ENCODE measurements at places on chromosomes 6 and 20. TPM values are rescaled to one million over a fixed set of nuclear protein-coding genes. Genes with fewer than 3 reads are reported as not detected.
A peak's percentile ranks its signal among the peaks of the same experiment; 100 is the strongest.

Gene NKAPL
- 1.5 TPM for total RNA-seq

Gene CGA
- total RNA-seq: not detected

Gene CLPSL1
- total RNA-seq: not detected

Gene RBL1
- 9.8 TPM for total RNA-seq

Gene EPHA7
- total RNA-seq: 0.31 TPM

Gene SAMD5
- 11.2 TPM for total RNA-seq

Gene HFE
- total RNA-seq: 12.7 TPM

DNA sequence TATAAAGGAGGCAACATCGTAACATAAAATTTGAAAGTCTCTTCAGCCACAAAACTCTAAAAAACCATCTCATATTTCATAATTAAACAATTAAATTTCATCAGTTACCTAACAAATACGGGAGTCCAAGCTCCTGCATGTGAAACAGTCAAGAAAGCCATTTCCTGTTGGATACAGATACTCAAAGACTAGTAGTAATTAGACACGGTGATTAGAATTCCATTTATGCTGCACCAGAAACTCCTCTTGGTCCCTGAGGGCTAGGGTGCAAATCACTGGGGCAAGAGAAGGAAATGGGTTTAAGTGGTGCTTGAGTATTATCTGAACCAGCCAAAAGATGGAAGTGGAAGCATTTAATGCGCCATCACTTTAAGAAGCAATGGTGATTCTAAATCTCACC is 27.4 kb downstream of the TRAM2 start:
- no peak for DNase-seq

- DNase-seq: peak; percentile 16
Measured at GRCh38 chr6:162854228-162854627, 126.5 kb downstream of the PACRG start.

DNA sequence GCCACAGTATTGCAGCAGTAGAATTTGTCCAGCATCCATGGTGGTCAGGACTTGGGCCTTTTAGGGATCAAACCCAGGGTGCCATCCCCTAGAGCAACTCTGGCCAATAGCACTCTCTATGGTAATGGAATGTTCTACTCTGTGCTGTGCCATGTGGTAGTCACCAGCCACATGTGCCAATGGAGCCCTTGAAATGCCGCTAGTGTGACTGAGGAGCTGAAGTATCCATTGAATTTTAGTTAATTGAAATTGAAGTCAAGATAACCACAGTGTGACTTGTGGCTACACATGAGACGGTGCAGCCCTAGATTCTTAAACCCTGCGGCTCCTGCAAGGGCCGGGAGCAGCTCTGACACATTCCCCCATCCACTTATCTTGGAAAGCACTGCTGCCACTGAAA is 54.6 kb downstream of the SLC2A10 start:
- no peak for DNase-seq

DNA sequence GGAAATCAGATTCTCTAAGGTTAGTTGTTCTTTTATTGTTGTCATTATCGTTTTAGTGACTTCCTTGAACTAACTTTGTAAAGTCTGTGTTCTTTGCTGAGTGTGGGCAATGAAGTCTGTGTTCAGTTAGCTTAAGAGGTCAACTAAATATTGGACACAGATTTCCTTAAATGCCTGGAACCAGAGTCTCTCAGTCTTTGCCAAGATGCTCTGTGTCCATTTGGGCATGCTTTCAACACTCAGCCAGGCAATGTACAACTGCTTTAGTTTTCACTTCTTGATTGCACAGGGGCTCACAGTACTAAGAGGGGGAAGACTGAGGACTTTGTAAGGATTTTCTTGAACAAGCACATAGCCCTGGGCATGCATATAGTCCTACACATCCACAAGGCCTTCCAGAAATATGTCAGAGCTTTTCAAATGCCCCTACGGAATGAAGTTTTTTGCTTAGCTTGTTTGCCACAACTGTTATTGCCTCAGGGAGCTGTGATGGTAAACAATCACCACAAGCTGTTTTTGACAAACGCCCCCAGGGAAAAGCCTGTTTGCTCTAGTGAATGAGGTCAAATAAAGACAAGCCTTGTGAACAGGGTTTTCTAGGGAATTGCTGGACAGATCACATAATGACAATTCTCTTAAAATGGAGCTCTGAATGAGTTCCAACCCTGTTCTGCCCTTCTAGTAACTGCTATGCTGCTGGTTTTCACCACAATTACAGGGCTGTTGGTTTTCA is 82.5 kb downstream of the B3GAT2 start:
- DNase-seq: no peak

DNA sequence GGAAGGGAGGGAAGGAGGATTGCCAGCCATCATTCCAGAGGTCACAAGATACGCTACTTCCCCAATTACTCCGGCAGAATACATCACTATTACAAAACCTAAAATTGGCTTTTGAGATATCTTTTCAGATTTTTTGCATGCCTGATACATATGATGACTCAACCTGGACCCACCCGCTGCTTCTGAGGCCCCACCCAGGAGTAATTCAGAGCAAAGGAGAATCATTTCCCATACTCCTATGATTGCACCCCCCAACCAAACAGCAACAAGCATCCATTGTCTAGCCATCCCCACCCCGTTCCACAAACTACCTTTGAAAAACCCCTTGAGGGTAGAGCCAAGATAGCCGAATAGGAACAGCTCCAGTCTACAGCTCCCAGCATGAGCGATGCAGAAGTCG is 163.5 kb upstream of the GJE1 start:
- no peak for DNase-seq

DNA sequence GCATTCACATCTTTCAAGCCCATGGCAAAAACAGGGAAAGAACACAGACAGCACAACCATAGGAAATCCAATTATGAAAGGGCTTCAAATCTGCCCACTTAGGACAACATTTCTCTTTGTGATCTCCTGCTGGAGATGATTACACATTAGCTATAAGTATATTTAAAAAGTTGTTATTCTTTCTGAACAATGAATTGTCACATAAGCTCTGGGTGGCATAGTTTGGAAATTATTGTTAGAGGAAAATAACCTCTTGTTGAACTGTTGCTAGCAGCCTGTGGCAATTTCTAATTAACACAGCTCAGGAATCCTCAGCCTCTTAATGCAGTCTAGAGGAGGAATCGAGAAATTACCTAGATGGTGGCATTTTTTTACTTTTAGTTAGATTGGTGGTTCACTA is 54.9 kb downstream of the BCAS1 start:
- no peak for DNase-seq

DNA sequence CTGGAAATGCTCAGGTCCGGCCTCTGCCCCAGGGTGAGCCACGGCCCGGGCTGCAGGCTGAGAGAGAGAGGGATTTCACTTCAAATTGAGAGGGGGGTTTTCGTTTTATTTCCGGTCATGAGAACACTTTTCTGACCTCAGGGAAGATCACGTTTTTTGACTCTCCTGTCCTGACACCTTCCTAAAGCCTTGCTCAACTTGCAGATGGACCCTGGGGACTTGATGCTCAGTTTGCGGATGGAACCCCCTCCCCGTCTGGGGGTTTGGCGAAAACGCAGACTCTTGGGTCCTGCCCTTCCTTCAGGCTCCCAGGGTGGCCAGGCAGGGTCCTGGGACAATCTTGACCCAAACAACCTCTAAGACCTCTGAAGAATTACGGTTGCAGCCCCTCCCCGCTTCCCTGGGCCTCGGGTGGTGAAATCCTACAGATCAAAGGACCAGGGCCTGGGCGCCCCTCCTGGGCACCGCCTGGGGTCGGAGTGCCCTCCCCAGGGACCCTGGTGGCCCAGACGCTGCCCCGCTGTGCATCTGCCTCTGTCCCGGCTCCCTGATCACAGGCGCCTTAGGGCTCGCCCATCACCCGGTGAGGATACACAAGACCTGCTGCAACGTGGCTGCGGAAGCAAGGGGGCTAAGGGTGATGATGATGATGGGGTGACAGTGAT is 148.2 kb downstream of the ERMARD start:
- DNase-seq: no peak

DNA sequence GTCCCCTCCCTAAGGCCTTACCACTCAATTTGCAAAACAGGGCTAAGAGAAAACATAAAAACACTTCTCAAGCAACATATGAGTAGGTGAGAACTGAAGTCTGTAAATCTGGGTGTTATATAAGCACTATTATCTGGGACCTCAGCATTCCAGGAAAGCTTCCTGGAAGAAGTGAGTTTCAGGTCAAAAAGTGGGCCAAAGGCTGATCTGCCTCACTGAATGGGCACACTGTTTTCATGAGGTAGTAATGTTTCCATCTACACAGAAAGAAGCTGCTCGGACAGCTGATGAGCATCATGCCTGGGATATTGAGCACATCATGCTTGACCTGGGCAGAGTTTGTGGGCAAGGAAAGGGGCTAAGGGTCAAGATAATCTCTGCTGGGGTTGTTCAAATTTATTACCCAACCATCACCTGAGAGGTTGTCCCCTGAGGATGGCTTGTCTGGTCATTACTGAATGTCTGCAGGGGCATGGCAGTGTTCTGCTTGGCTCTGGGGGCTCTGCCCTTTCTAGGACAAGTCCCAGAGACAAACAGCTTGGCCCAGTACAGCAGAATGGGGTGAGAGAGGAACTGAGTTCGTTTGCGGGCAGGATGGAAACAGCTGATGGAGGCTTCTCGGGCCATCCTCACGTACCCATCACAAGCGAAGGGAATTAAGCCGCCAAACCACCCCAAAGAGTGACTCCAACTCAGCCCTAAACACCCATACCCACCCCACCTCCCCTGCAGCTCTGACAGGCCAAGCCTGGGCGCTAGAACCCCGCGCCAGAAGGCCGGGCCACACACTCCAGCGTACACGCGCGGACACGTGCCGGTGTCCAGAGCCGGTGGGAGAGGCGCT is 1.2 kb upstream of the SYNJ2 start:
- no peak for DNase-seq

DNA sequence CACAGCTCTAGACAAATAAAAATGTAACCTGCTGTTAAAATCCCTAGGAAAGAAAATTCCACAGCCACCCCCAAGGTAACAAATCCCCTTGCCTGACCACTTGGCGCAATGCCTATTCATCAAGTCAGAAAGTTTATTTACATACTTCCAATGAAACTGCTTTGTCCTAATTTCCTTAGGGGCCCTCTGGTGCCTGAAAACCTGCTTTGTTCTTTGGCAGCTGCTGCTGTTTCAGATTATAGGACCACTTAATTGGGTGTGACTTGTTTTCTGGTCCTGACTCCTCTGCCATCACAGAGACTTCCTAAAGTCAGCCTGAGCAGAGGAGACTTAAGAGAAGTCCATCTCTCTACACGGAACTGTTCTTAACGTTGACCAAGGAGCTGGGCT is 323.6 kb downstream of the UBE3D start:
- no peak for DNase-seq

DNA sequence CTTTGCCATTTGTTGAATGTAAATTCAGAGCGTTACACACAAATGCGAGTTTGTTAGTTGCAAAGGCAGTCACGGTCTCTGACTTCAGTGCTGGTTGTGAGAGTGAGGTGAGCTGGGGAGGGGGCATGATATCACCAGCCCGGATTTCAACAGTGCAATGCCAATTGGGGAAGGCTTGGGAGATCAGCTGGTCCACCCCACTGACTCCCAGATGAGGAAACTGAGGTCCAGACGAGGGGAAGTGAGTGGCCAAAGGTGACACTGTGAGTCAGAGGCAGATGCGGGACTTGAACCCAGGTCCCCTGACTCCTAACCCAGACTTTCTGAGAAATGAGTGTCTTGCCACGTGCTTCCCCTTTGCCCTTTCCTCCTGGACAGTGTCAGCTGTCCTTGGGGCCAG is 62.1 kb downstream of the CEBPB start:
- DNase-seq: peak; percentile 73

- no peak for DNase-seq
Measured at GRCh38 chr20:59204165-59204894, 40.7 kb downstream of the ZNF831 start.

DNA sequence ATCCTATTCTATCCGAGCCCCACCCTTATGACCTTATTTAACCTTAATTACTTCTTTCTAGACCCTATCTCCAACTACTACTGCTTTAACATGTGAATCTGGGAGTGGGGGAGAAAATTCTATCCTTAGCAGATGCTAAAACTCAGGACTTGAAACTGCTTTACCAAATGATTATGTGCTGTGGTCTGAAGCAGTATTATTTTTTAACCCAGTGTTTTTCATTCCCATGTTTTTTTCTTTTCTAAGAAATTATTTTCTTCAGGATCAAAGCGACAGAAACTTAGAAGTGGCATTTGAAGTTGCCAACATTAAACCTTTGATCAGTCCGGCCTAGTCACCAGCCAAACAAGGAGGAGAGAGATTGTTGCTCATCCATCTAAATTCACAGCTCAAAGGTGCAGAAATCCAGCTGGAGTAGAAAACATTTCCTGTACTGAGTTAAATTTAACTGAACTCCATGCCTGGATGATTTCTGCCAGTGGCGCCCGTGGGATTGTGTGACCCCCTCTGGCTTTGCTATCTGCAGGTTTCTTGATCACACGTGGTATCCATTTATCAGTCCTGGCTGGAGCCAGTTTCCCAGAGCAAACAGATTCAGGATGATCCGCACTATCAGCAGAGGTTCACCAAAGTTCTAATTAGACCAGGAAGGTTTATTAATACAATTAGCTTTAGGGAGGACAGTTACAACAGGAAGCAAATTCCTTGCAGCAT is 300.5 kb downstream of the PLCB1 start:
- DNase-seq: no peak

- no peak for DNase-seq
Measured at GRCh38 chr6:114747995-114748625, 405.3 kb upstream of the HS3ST5 start.

DNA sequence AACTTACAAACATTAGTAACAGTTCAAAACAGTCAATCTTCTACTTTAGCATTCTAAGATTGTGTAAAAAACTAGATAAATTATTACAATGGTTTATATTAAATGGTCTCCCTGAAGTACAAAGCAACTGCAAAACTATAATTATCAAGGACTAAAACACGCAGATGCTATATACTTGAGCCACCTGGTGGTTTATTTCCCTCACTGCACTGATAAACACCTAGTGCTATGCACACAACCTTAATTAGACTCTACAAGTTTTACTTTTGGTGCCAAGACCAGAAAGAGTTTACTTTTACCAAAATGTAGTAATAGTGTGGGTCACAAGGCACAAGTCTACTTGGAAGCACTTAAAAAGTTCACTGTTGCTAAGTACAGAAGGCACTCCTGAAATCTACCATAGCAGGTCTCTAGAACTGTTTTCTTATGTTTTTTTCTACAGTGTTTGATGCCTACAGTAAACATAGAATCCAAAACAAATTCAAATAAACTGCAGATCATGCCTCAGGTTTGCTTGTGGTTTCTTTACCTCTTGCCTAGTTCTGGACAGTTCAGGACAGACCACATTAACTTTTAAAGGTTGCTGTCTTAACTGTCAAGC is 49.2 kb downstream of the GMDS start:
- no peak for DNase-seq

- DNase-seq: no peak
Measured at GRCh38 chr6:139550361-139550760, 175.9 kb upstream of the CITED2 start.

DNA sequence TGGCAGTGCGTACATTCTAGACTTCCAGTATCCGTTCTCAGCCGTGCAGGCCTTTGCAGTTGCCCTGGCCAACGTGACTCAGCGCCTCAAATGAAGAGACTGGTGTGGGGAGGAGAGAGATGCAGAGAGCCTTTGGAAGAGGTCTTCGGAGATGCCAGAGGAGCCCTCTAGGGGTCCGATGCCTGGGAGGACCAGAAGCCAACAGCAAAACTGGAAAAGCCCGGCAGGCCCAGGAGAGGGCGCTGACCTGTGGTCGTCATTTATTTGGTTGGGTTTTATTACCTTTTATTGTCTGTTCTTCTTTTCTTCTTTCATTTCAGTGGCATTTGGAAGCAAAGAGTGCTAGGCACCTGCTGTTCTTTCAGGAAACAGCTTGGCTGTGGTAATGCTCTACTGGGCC is 53.3 kb upstream of the TMEM181 start:
- no peak for DNase-seq
